ENCODE measurements at places on chromosomes 7 and 10.
A peak's percentile ranks its signal among the peaks of the same experiment; 100 is the strongest.

DNA sequence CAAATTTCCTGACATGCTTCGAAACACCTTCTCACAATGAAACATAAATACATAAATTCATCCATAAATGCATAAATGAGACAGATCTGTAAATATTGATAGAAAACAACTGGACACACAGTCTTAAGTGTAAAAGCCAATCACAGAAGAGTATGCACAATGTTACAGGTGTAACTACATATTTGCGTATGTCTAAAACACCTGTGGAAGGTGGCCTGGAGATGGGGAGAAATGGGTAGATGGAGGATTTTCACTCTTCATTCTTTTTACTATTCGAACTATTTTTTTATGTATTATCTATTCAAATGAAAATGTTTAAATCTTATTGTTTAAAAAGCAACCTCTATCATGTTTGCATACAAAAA lies 860 bp downstream of the IQUB start:
- DNase-seq: no peak

GRCh38 chr10:5557799-5558771 lies 33.3 kb downstream of the CALML3 start:
- no peak for DNase-seq

DNA sequence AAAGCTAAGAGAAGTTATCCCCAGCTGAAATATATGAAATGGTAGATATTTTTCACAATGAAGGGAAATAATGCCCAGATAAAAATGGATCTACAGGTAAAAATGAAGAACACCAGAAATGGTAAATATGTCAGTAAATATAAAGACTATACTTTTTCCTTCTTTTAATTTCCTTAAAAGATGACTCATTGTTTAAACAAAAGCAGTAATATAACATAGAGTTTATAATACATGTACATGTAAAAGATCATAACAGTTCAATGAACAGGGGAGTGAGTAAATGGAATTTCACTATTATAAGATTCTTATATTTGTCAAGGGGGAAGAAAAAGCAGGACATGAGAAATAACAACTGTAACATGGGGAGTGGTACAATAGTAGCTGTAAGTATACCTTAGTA lies 7.4 kb downstream of the POT1 start:
- no peak for DNase-seq

DNA sequence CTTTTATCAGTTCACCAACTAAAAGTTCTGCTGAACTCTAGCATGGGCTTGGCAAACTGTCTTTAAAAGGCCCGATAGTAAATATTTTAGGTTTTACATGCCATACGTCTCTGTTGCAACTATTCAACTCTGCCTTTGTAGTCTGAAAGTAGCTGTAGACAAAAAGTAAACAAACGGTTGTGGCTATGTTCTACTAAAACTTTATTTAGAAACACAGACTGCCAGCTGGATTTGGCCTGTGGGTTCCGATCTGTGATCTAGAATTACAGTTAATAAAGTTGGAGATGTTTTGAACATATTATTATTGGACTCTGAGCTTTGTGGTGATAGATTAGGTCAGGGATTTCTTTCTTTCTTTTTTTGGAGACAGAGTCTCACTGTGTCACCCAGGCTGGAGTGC lies 33.1 kb downstream of the VPS50 start:
- no peak for DNase-seq

- no peak for DNase-seq
Measured at GRCh38 chr7:114832906-114833595, 88.8 kb upstream of the MDFIC start.

DNA sequence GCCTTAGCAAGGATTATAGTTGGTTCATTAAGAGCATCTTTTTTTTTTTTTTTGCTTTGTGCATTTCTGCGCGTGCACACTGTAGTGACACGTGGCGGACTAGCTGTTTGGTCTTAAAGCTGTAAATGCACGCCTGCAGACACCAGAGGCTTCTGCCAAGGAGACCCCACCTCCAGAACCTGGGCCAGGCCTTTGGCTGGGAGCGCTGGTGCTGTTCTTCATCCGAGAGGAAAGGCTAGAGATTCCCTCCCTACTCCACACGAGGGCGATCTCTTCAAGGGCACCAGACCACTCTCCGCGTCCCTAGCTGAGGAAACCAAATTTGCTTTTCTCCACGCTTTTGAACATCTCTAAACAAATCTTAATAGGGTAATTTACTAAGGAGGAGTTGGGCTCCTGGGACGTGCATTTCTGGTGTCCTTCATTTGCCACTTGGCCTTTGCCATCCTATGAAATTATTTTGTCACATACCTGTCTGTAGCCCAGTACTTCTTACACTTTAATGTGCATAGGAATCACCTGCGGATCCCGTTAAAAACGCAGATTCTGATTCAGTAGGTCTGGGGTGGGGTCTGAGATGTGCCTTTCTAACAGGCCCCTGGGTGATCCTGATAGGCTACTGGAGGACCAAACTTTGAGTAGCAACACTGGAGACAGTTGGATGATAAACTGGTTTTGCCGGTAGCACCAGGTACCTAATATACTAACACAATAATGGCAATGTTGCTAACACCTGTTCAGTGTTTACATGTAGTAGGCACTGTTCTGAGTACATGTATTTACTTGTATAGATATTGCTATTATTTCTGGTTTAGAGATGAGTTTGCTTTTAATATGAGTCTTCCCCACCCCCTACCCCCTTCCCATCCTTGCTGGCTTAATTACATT lies 1.3 kb upstream of the SLC26A5 start:
- DNase-seq: peak; percentile 29

DNA sequence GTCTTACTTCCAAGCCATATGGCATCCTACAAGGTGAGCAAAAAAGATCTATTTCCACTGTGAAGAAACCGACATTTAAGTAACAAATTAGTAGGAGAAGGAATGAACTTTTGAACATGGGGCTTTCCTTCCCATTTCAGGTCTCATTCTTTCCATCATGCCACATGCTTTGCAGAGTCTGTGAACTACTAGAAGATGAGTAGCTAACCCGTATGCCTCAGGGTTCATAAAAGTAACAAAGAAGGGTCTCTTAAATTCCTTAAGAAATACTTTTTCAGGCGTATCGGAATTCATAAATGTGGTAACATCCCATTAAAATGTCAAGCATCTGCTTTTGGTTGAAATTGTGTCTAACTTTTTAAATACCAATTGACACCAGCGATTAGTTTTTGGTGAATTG lies 81.3 kb upstream of the TNS3 start:
- no peak for DNase-seq

DNA sequence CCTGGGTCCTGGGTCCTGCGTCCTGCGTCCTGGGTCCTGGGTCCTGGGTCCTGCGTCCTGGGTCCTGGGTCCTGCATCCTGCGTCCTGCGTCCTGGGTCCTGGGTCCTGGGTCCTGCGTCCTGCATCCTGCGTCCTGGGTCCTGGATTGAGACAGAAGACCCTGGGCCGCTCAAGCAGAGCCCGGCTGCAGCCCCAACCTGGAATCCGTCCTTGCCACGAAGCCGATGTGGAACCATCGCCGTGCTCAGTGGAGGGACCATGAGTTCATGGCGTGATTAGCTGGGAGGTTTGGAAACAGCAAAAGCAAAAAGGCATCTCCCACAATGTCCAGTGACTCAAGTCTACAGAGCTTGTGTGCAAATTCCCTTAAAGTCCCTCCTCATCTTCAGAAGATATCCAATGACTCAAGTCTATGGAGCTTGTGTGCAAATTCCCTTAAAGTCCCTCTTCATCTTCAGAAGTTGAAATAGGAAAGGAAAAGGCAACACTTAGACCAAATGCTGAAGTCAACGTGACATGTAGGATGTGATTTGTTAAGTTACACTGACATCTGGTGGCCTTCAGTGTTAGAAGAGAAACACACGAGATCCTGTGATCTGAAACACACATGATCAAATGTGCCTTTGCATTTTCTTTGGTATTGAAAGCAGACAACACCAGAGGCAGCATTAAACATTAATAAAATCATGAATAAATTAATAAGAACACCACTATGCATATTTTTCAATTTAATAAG lies 179.9 kb downstream of the PTPRN2 start:
- DNase-seq: no peak

GRCh38 chr7:96177353-96177752 lies 144.5 kb downstream of the SLC25A13 start:
- DNase-seq: no peak

DNA sequence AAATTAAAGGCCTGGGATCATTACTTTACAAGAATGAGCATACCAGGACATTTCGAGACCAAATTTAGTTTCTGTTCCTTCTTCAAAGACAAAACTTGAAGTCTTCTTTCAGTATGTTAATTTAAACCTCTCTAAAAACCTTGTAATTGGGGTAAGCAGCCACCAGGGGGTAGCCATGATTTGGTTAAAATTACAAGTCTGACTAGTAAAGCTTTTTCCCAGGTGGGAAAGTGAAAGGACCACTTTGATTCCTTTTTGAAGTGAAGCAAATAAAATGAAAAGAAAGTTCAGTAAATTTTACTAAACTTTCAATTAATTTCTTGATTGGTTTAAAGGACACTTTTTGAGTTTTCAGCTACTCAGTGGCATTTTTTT lies 294.3 kb downstream of the BBS9 start:
- DNase-seq: no peak

DNA sequence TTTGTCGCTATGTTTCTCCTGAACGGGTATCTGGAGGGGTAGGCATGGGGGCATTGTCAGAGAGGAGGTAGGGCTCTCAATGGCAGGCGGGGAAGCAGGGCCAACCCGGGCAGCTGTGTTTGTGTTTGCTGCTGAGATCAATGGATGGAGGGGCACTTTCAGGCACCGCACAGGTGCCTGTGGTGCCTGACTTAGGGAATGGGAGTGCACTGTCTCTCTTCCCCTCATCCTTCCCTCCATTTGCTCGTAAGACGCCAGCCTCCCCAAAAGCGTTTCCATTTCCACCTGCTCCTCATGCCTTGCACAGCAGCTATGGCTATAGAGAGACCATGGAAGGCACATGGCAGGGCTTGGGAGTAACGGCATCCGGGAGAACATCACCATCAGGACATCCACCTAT lies 615.9 kb upstream of the FOXK1 start:
- no peak for DNase-seq

DNA sequence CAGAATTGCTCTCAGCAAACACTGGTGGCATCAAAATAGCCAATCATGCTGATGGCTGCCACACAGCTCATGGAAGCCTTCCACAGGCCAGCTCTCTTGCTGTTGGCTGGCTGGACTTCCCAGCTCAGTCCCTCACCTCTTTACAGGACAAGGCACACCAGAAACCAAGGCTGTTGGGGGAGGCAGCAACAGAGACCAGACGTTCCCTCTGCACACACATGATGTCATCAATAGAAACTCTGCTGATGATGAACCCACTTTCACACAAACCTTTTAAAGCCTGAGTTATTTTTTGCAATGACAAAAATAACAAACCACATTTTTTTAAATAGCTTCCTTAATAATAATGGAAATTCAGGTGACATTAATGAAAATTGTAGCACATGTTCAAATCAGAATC lies 300.9 kb upstream of the C7orf33 start:
- no peak for DNase-seq

DNA sequence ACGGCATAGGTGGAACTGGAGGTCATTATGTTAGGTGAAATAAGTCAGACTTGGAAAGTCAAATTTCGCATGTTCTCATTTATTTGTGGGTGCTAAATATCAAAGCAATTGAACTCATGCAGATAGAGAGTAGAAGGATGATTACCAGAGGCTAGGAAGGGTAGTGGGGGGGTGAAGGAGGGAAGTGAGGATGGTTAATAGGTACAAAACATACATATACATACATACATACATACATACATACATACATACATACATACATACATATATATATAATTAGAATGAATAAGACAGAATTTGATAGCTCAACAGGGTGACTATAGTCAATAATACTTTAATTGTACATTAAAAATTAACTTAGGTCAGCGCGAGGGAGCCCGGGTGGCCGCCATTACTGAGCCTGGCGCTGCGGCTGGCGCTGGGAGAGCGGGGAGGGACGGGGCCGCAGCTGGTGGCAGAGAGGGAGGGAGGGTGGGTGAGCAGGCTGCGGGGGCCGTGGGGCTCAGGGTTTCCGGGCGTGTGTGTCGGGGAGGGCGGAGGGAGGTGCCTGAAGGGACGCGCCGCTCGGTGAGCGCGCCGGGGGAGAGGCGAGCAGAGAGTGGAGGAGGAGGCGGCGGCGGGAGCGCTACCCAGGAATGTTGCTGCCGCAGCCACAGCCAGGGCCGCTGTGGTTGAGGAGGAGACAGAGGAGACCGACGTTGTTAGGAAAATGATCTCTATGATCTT lies 85.8 kb upstream of the EGFR start:
- no peak for DNase-seq

- DNase-seq: no peak
Measured at GRCh38 chr10:74223755-74224529, 72.9 kb downstream of the ADK start.

- no peak for DNase-seq
Measured at GRCh38 chr7:98795741-98796493, 73.9 kb downstream of the TMEM130 start.

DNA sequence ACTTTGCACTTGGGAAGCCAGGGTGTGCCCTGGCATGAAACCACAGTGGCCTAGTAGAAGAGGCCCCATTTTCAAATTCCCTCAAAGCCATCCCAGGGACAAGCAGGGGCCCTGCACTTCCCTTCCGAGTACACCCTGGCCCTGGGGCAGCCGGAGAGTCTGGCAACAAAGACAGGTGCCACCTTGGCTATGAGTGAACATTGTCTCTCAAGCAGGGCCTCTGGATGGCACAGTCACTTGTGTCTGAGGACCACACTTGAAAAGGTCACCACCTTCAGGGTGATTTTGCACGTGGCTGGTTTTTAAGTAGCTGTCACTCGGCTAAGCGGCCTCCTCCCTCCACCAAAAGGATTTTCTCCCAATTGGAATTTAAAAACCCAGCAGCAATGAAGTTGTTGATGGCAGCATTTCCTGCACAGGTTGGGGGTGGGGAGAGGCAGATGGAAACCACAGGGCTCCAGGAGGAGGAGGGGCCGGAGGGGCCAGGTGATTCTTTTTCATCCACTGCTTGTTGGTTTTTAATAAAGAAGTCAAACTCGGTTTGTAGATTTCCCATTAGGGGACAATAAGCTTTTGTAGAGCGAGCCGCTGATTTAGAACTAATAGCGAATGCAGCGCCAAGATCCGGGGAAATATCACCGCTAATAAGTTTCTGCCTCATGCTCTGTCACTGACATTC lies 33.9 kb downstream of the C10orf105 start:
- no peak for DNase-seq

DNA sequence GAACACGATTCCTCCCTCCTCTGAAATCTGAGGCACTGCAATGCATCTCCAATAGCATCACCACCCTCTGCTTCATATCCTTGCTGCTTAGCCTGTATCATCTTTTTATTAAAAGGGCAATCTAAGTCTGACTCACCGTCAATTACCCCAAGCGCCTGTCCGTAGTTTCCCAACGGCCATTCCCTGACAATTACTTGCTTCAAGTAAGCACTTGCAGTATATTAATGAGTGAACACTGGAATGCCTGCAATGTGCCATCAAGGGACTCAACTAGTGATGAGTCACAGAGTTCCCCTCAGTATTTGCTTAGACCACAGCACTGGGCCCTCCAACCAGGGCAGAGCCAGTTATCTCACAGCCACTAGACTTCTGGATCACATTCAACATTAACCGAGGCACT lies 19.5 kb upstream of the PPP1R3C start:
- no peak for DNase-seq

GRCh38 chr7:135258585-135258984 lies 24.9 kb downstream of the STRA8 start:
- DNase-seq: no peak

- DNase-seq: no peak
Measured at GRCh38 chr10:113425541-113425951, 127.3 kb upstream of the HABP2 start.

- no peak for DNase-seq
Measured at GRCh38 chr7:133724148-133724547, 403.0 kb upstream of the LRGUK start.

Data from stimulated activated CD4-positive, alpha-beta T cell treated with anti-CD3 and anti-CD28 coated beads, TNF-alpha, amount 100 ng/mL, for 48 hours (primary cell).